ENCODE measurements at places on chromosomes 6 and 20.
A peak's percentile ranks its signal among the peaks of the same experiment; 100 is the strongest.

GRCh38 chr6:8651998-8652397 is 216.7 kb upstream of the SLC35B3 start:
- no peak for DNase-seq
- no peak overlapping the region for H3K27ac ChIP-seq
- no peaks in the 10 kb centered on the region for H3K27me3 ChIP-seq

- no peaks in the 10 kb centered on the region for H3K36me3 ChIP-seq
- H3K4me1 ChIP-seq: peaks cover 15% of the 10 kb centered on the region
- no peak overlapping the region for H3K4me3 ChIP-seq
- no peak overlapping the region for H3K27ac ChIP-seq
Measured at GRCh38 chr20:54251096-54251495, 43.2 kb downstream of the PFDN4 start.

DNA sequence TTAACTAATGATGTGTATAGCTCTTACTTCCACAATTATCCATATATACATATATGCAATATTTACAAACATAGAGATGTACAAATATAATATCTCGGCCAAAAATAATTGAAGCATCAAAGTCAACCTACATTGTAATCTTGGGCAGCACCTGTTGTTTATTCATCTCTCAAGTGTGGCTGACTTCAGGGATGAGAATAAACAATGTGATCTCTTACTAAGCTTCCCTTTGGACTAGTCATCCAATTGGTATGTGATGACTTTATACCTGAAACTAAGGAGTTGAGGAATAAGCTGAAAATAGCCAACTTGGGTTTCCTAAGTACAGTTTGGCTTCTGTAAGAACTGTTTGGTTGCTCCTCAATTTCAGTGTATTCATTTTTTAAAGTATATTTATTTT is 256.6 kb downstream of the KHDC1L start:
- H3K36me3 ChIP-seq: no peaks in the 10 kb centered on the region
- H3K4me3 ChIP-seq: no peak overlapping the region
- no peaks in the 10 kb centered on the region for H3K27me3 ChIP-seq
- no peak for DNase-seq
- no peak overlapping the region for H3K27ac ChIP-seq
- H3K4me1 ChIP-seq: peaks cover 12% of the 10 kb centered on the region

DNA sequence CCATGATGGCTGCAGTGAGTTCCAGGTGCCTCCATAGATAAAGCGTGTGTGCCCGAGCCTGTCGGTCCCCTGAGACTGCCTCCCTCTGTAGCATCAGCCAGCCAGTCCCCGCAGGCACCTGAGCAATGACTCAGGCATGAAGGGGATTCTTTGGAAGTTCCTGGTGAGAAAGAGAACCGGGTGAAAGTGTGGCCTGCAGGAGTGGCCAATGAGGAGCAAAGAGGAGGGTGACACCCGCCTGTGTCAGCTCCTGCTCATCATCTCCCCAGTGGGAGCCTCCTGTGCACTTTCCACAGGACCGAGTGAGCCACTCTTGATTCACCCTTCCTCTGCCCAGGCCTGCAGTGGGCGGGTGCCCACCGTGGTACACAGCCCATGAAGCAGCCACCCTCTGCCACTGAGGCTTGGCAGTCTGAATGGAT is 71.2 kb upstream of the PTPN1 start:
- no peaks in the 10 kb centered on the region for H3K27me3 ChIP-seq
- peaks cover 35% of the 10 kb centered on the region for H3K4me1 ChIP-seq
- peak overlapping the region; percentile 91 for H3K27ac ChIP-seq
- no peak overlapping the region for H3K4me3 ChIP-seq
